ENCODE measurements at places on chromosomes 16 and 17. TPM values are rescaled to one million over a fixed set of nuclear protein-coding genes. Genes with fewer than 3 reads are reported as not detected.

The TSPAN10 gene
- total RNA-seq: 1.5 TPM

The FAM117A gene
- 30.4 TPM for total RNA-seq

The HLF gene
- total RNA-seq: 0.30 TPM

The PSMB3 gene
- total RNA-seq: 273 TPM

The CMTM4 gene
- 56.2 TPM for total RNA-seq

The GID4 gene
- total RNA-seq: 16.0 TPM

The GPRC5B gene
- 104 TPM for total RNA-seq

The SP6 gene
- total RNA-seq: 3.3 TPM

GRCh38 chr17:38379448-38379847 lies 27.8 kb downstream of the SOCS7 start:
- DNase-seq: no peak
- H3K27me3 ChIP-seq: no peaks in the 10 kb centered on the region
- no peaks in the 10 kb centered on the region for H3K4me1 ChIP-seq

GRCh38 chr16:5166486-5166885 lies 68.9 kb upstream of the EEF2KMT start:
- no peak overlapping the region for H3K4me3 ChIP-seq
- H3K27ac ChIP-seq: no peak overlapping the region
- H3K27me3 ChIP-seq: peaks cover 3% of the 10 kb centered on the region
- H3K36me3 ChIP-seq: peaks cover 11% of the 10 kb centered on the region
- H3K4me1 ChIP-seq: peaks cover 19% of the 10 kb centered on the region
- DNase-seq: no peak

GRCh38 chr16:87834005-87834667 lies 35.2 kb downstream of the SLC7A5 start:
- peaks cover 16% of the 10 kb centered on the region for H3K36me3 ChIP-seq
- H3K4me3 ChIP-seq: no peak overlapping the region
- H3K27me3 ChIP-seq: no peaks in the 10 kb centered on the region
- H3K27ac ChIP-seq: no peak overlapping the region
- H3K4me1 ChIP-seq: peaks cover 18% of the 10 kb centered on the region

DNA sequence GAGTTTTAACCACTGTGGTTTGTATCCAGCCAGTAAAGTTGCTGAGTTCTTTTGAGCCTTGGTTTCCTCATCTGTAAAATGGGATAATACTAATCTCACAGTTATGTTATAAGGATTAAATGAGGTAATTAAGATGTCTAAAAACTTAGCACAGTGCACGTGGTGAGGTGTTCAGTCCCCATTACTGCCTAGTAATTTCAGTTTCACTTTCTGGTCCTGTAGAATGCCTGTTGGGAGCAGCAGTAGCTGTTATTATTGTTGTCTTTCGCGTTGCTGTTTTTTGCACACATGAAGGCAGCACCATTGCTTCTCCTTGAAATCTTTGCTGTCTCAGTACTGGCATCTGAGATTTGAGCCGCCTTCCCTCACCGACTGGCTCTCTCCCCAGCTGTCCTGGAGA lies 182.4 kb downstream of the DNAH9 start:
- no peak overlapping the region for H3K4me3 ChIP-seq
- H3K4me1 ChIP-seq: no peaks in the 10 kb centered on the region
- H3K36me3 ChIP-seq: peaks cover 26% of the 10 kb centered on the region
- no peak for DNase-seq
- H3K27me3 ChIP-seq: no peaks in the 10 kb centered on the region
- no peak overlapping the region for H3K27ac ChIP-seq

DNA sequence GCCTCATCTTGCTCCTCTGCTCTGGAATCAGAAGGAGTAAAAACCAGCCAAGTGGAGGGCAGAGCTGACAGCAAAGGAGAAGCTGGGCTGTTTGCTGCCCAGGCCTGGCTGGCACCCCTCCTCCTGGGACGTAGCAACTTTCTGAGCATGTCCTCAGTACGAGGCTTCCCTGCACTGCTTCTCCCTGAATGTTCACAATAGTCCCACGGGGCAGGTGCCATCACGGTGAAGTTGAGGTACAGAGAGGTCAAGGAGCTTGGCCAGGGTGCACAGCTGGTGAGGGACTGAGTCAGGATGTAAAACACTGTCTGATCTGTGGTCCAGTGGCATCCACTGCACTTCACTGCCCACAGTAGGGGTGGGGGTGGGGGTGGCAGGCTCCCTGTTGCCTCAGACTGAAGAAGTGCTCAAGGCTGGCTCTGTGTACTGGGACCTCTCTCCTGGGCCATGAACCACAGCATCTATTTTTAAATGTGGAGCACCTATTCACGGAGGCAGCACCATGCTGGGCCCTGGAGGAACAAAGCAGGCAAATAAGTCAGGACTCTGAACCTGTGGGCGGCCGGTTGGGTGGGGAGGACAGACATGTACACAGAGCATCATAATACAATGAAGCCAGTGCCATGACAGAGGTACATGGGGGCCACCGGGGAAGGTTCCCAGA lies 369.5 kb downstream of the SEC14L1 start:
- peaks cover 2% of the 10 kb centered on the region for H3K4me1 ChIP-seq
- peak; percentile 5 for DNase-seq
- H3K4me3 ChIP-seq: no peak overlapping the region
- H3K36me3 ChIP-seq: peaks cover 7% of the 10 kb centered on the region

- no peak for DNase-seq
- H3K4me1 ChIP-seq: peaks cover 53% of the 10 kb centered on the region
- no peaks in the 10 kb centered on the region for H3K27me3 ChIP-seq
- peak overlapping the region; percentile 22 for H3K27ac ChIP-seq
- H3K36me3 ChIP-seq: no peaks in the 10 kb centered on the region
These were observed 4.6 kb downstream of the TNS4 start for GRCh38 chr17:40496634-40497420.

GRCh38 chr16:29922986-29923501 lies 3.0 kb downstream of the KCTD13 start:
- H3K27ac ChIP-seq: no peak overlapping the region
- no peak for DNase-seq
- H3K27me3 ChIP-seq: no peaks in the 10 kb centered on the region
- H3K36me3 ChIP-seq: peaks cover 3% of the 10 kb centered on the region

- H3K27me3 ChIP-seq: no peaks in the 10 kb centered on the region
- DNase-seq: no peak
- no peak overlapping the region for H3K27ac ChIP-seq
- H3K4me3 ChIP-seq: no peak overlapping the region
- peaks cover 61% of the 10 kb centered on the region for H3K4me1 ChIP-seq
- 0 out of 2 replicates have a peak, but pooled peaks cover 3% of the 10 kb centered on the region for H3K36me3 ChIP-seq
These were observed 229.4 kb downstream of the CCDC182 start for GRCh38 chr17:57515662-57516211.

DNA sequence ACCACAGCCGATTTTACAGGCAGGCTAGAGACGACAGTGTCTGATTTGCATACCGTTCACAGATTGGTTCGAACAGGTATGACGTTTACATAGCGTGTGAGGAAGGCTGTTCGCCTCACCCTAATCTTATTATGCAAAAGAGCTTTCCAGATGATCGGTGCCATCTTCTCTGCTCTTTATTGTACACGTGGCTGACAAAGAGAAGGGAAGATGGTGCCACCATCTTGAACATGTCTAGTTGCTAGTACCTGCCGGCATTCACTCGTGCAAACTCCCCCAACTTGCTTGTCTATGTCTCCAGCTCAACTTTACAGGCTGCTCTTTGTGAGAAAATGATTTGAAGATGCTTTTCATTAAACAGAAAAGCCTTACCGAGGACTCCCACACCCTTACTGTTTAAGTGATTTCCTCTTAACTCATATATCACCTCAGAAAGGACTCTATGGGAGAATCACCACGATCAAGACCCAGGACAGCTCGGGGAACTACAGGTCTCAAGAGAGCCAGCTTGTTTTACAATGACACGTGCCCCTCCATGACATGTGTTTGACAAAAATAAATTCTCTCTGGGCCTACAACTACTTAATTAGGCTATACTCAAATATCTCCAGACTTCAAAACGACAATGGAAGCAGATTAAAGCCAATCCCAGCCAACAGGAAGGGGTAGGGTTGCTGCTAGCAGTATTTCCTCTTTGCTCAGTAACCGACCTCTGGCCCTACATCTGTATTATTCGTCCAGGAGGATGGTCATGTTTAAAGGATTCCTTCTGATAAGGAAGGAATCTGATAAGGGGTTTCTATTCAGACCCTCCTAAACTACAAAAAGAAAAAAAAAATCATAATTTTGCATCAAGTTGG lies 480.6 kb downstream of the TMEM114 start:
- H3K36me3 ChIP-seq: peaks cover 58% of the 10 kb centered on the region
- H3K27ac ChIP-seq: no peak overlapping the region
- H3K4me1 ChIP-seq: no peaks in the 10 kb centered on the region
- DNase-seq: no peak
- no peak overlapping the region for H3K4me3 ChIP-seq
- H3K27me3 ChIP-seq: peaks cover 15% of the 10 kb centered on the region

- H3K27me3 ChIP-seq: peaks cover 1% of the 10 kb centered on the region
- no peak overlapping the region for H3K27ac ChIP-seq
- DNase-seq: peak; percentile 46
- peaks cover 14% of the 10 kb centered on the region for H3K4me1 ChIP-seq
- H3K4me3 ChIP-seq: peak overlapping the region; percentile 87
These were observed 1.4 kb downstream of the VKORC1 start for GRCh38 chr16:31093132-31093703.

- H3K27me3 ChIP-seq: 0 out of 2 replicates have a peak, but pooled peaks cover 2% of the 10 kb centered on the region
- DNase-seq: no peak
- H3K4me1 ChIP-seq: peaks cover 53% of the 10 kb centered on the region
- 0 out of 2 replicates have a peak, but pooled peaks cover 2% of the 10 kb centered on the region for H3K36me3 ChIP-seq
- no peak overlapping the region for H3K4me3 ChIP-seq
These were observed 20.0 kb downstream of the ARHGAP23 start for GRCh38 chr17:38448208-38448771.

- peaks cover 60% of the 10 kb centered on the region for H3K4me1 ChIP-seq
- peak overlapping the region; percentile 7 for H3K27ac ChIP-seq
- no peaks in the 10 kb centered on the region for H3K36me3 ChIP-seq
- no peak overlapping the region for H3K4me3 ChIP-seq
- no peaks in the 10 kb centered on the region for H3K27me3 ChIP-seq
These were observed 99.7 kb downstream of the CMIP start for GRCh38 chr16:81544261-81544660.

DNA sequence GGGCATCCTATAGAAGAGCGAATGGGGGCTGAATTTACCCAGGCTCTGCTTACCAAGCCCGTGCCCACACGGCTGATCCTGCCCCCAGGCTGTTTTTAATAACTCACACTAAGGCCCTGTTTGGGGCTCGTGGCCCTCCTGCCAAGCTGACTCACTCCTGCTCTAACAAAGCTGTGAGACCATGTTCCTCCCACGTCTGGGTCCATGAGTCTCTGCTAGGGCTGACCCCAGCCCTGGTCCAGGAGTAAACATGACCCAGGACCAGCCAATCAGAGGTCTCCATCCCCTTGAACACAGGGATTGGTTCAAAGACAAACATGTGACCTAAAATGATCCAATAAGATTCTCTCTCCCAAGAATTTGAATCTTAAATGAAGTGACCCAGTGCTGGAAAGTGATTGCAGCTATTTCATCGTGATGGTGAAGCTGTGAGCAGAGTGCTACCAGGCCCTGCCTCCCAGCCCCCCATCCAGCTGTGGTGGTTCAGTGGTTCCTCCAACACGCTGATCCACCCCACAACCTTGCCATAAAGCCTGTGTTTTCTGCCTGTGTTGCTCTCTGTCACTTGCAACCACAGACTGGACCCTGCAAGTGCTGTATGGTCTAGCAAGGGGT lies 57.2 kb downstream of the C16orf82 start:
- no peak overlapping the region for H3K27ac ChIP-seq
- no peaks in the 10 kb centered on the region for H3K27me3 ChIP-seq
- no peaks in the 10 kb centered on the region for H3K4me1 ChIP-seq
- DNase-seq: no peak

- peak overlapping the region; percentile 94 for H3K27ac ChIP-seq
- H3K36me3 ChIP-seq: peaks cover 53% of the 10 kb centered on the region
- H3K4me1 ChIP-seq: peaks cover 16% of the 10 kb centered on the region
These were observed 1.0 kb downstream of the NME2 start for GRCh38 chr17:51166987-51167931.

- peaks cover 24% of the 10 kb centered on the region for H3K4me1 ChIP-seq
- DNase-seq: no peak
- H3K27me3 ChIP-seq: no peaks in the 10 kb centered on the region
- H3K27ac ChIP-seq: no peak overlapping the region
- no peak overlapping the region for H3K4me3 ChIP-seq
- no peaks in the 10 kb centered on the region for H3K36me3 ChIP-seq
These were observed 1.2 kb downstream of the CEP295NL start for GRCh38 chr17:78901806-78902205.

- peak overlapping the region; percentile 82 for H3K27ac ChIP-seq
- H3K4me1 ChIP-seq: peaks cover 18% of the 10 kb centered on the region
- H3K27me3 ChIP-seq: peaks cover 17% of the 10 kb centered on the region
These were observed 80.7 kb downstream of the TIMM22 start for GRCh38 chr17:1077581-1077985.

DNA sequence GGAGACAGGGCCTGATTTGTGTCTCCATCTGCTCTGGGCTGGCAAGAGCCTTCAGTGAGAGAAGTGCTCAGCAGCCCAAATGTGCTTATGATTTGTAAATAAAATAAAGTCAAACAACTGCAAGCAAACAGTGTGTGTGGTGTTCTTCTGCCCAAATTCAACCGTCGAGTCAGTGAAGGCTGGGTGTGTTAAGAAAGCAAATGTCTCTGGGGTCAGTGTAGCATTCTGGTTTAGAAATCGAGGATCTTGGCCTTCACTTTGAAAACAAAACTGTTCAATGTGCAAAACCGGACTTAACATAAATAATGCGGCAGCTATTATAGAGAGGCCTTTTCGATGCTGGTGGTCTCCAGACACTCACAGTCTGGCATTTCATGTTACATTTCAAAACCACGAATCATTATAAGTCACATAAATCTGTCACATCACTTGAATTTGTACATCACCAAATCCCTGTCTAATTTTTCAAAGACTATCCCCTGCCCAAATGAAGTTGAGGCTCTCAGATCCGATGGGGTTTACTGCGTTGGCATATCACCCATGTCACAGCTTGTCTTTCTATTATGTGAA lies 158.6 kb upstream of the MYOCD start:
- H3K27ac ChIP-seq: no peak overlapping the region
- no peaks in the 10 kb centered on the region for H3K27me3 ChIP-seq
- no peaks in the 10 kb centered on the region for H3K4me1 ChIP-seq
- no peak for DNase-seq
- no peaks in the 10 kb centered on the region for H3K36me3 ChIP-seq

- H3K36me3 ChIP-seq: no peaks in the 10 kb centered on the region
- H3K4me1 ChIP-seq: peaks cover 12% of the 10 kb centered on the region
- no peak overlapping the region for H3K4me3 ChIP-seq
- DNase-seq: no peak
- H3K27ac ChIP-seq: no peak overlapping the region
These were observed 44.8 kb downstream of the ERN1 start for GRCh38 chr17:64084940-64085649.

Measured in WTC11 (cell line).